ENCODE measurements at places on chromosomes 4 and X. TPM values are rescaled to one million over a fixed set of nuclear protein-coding genes. Genes with fewer than 3 reads are reported as not detected.

The DMP1 gene
- 0.09 TPM for total RNA-seq

The NEXMIF gene
- total RNA-seq = 1.5 TPM

The COL25A1 gene
- total RNA-seq = 4.9 TPM

The EGF gene
- 33.7 TPM for total RNA-seq

The DGAT2L6 gene
- not detected for total RNA-seq

The VCX gene
- total RNA-seq = 0.64 TPM

The ZFYVE28 gene
- total RNA-seq = 1.8 TPM

The MMRN1 gene
- total RNA-seq = not detected

The RHOXF2B gene
- not detected for total RNA-seq

The XAGE2 gene
- total RNA-seq = not detected

The MAGEB16 gene
- not detected for total RNA-seq

The CTSO gene
- total RNA-seq = 3.1 TPM

The ASIC5 gene
- total RNA-seq = not detected

The VCX3A gene
- 0.38 TPM for total RNA-seq

The FGF2 gene
- total RNA-seq = 10.6 TPM

DNA sequence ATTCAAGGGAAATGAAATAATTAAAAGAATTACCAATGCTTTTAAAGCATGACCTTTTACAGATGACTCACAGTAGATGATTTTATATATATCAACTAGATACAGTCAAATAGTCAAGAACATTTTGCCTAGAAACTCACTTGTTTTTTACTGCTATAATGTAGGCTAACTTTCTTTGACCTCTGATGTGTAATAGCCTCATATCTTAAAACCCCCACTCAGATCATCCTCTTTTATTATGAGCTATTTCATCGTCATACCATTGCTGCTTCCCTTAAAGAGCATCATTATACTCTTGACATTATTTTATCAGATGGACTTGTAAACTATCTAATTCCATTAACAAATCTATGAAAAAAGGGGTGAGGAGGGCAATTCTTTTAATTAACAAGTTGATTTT, 355.9 kb upstream of the AGA start:
- no peaks in the 10 kb centered on the region for H3K27me3 ChIP-seq
- no peaks in the 10 kb centered on the region for H3K36me3 ChIP-seq
- no peak overlapping the region for H3K27ac ChIP-seq
- peaks cover 9% of the 10 kb centered on the region for H3K4me1 ChIP-seq

DNA sequence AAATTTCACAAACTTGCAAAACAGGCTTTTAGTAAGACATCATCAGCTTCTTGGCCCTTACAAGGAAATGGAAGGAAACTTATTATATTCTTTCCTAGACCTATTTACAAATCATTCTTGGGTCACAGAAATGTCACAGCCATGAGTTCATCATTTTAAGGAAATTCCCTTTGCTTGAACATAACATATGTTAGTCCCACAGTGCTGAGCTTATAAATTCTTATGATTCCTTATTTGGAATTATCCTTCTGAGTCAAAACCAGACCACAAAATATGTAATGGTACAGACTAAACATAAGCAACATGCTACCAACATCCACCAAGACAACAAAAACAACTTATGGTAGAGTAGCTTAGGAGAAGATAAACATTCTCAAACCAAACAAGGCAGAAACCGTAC, 236.9 kb upstream of the CTSO start:
- H3K4me3 ChIP-seq = no peak overlapping the region
- no peak overlapping the region for H3K27ac ChIP-seq
- no peak for DNase-seq

DNA sequence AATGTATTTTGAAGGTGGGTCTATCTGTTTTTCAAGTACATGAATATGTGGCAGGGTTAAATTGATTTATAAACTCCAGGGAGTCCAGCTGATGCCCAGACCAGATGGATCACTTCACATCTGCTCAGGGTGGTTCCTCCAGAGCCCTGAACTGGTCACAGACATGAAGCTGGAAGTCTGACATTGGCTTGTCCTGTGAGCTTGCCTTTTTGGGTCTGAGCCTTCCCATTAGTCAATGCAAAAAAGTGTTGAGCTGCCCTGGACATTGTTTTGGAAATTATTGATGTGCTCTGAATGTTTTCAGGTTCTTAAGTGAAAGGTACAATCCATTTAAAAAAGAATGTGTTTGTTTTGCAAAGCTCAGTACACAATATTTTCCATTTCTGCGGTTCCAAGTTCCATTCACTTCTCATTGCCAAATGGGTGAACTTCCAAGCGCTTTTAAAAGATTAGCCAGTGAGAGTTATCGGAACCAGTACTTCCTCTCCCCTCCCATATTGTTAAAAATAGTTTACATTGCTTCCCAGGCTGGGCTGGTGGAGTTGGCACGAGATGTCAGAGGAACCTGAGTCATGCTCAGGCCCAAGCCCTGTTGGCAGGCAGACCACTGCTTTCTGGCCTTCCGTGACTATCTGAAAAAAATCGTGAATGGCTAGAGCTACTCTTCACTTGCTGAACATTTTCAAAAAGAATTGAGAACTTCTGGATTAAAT, 52.1 kb downstream of the PDGFRA start:
- no peak overlapping the region for H3K27ac ChIP-seq
- DNase-seq = no peak
- no peak overlapping the region for H3K4me3 ChIP-seq
- H3K27me3 ChIP-seq = no peaks in the 10 kb centered on the region

- peaks cover 29% of the 10 kb centered on the region for H3K36me3 ChIP-seq
- no peaks in the 10 kb centered on the region for H3K27me3 ChIP-seq
- H3K27ac ChIP-seq = no peak overlapping the region
- peak; percentile 60 for DNase-seq
These were observed 16.1 kb downstream of the RNF4 start for GRCh38 chr4:2484993-2485392.

DNA sequence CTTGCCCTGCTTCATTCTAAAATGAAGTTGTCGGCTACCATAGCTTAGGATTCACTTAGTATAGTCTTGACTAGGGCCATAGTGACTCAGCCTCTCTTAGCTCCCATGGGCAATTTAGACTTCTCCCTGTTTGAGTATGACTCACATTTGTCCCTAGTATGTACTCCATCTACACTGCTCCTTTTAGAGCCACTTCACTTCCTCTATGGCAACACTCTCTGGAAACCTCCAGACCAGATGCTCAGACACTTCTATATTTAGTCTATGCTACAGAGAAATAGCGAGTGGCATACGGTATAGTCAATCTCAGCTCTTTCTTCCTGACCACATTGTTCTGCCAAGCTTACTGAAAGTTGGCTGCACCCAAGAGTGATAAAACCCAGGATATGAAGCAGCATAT, 11.2 kb downstream of the MEPE start:
- no peak for DNase-seq
- H3K4me1 ChIP-seq = no peaks in the 10 kb centered on the region
- H3K27me3 ChIP-seq = no peaks in the 10 kb centered on the region
- H3K27ac ChIP-seq = no peak overlapping the region
- no peak overlapping the region for H3K4me3 ChIP-seq

- H3K27ac ChIP-seq = no peak overlapping the region
- no peak for DNase-seq
- no peaks in the 10 kb centered on the region for H3K27me3 ChIP-seq
- H3K4me1 ChIP-seq = no peaks in the 10 kb centered on the region
These were observed 79.2 kb upstream of the CLCN4 start for GRCh38 chrX:10077425-10078188.

DNA sequence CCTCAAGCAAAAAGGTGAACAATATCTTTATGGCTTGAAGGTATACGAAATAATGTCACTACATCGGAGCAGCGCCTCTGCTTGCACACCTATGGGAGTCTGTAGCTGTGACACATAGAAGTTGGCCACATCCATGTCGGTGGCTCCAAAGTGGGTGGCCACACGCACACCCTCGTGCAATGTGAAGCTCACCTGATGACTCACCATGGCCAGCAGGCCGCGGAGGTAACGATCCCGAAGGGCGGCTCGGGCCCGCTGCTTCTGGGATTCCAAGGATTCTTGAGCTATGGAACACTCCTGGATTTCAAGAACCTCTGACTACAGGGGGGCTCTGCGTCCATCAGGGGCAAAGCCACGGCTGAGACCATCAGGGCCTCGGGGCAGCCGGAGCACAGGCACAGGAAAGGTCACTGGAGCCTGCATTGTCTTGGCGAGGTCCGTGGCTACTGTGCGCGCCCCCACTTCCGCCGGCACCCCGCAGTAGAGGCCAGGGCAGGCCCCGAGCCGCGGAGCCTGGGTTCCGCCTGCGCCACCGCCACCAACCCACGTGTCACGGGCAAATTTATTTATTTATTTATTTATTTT, 25.2 kb downstream of the NYX start:
- no peak overlapping the region for H3K27ac ChIP-seq
- H3K4me1 ChIP-seq = no peaks in the 10 kb centered on the region
- no peaks in the 10 kb centered on the region for H3K27me3 ChIP-seq
- H3K4me3 ChIP-seq = no peak overlapping the region
- peak; percentile 71 for DNase-seq

DNA sequence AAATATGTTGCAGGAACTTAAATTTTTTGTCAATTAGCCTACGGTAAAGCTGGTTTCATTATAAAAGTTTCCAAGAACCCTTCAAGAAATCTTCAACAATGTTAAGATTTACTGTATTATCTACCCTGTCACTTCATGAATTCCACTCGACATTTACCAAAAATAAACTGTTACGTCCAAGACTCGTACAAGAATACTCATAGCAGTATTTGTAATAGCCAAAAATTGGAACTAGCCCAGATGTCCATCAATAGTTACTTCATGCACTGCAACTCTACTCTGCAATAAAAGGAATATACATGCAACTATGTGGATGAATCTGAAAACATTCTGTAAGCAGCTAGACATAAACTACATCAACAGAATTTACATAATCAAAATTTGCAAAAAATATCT, 13.4 kb downstream of the RBMX start:
- H3K27ac ChIP-seq = no peak overlapping the region
- H3K27me3 ChIP-seq = no peaks in the 10 kb centered on the region
- peaks cover 64% of the 10 kb centered on the region for H3K36me3 ChIP-seq
- H3K4me1 ChIP-seq = no peaks in the 10 kb centered on the region
- no peak for DNase-seq

DNA sequence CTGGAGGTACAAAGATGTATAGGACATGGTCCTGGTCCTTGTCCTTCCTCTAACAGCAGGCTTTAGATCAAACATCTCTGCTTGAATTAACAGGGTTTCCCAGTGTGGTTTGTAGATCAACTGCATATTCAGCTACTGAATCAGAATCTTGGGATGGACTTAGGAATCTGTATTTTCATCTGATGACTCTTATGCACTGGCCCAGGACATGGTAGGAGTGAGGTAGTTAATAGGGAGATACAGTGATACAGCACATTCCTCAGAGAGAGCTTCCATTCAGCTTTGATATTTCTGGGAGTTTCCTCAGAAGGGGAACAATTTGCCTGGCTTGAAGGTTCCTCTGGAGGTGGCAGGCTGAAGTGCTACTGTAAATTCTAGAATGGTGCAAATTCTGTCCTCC, 203.1 kb downstream of the LARP7 start:
- no peak for DNase-seq
- H3K4me1 ChIP-seq = no peaks in the 10 kb centered on the region
- H3K4me3 ChIP-seq = no peak overlapping the region
- H3K27ac ChIP-seq = no peak overlapping the region
- H3K27me3 ChIP-seq = no peaks in the 10 kb centered on the region

DNA sequence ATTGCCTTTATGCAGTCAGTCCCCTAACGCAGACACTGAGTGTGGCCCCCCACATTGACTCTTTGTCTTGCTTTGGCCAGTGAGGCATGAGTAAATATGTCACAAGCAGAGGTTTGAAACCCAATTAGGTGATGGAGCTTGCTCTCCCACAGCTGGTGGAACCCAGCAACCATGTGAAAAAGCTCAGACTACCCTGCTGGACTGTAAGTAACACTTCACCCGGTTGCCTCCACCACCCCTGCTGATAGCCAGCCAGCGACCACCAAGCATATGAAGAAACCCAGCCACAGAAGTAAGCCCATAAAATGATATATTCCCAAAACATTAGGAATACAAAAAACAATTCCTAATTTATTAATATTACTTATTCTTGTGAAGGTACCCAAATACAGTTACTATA, 21.6 kb upstream of the PDCL2 start:
- no peak overlapping the region for H3K27ac ChIP-seq
- no peaks in the 10 kb centered on the region for H3K4me1 ChIP-seq
- H3K27me3 ChIP-seq = no peaks in the 10 kb centered on the region
- no peak overlapping the region for H3K4me3 ChIP-seq
- H3K36me3 ChIP-seq = no peaks in the 10 kb centered on the region

- no peak overlapping the region for H3K27ac ChIP-seq
- H3K27me3 ChIP-seq = no peaks in the 10 kb centered on the region
- no peak for DNase-seq
- H3K36me3 ChIP-seq = no peaks in the 10 kb centered on the region
- H3K4me3 ChIP-seq = no peak overlapping the region
These were observed 225.2 kb upstream of the DKK2 start for GRCh38 chr4:107261241-107261874.

DNA sequence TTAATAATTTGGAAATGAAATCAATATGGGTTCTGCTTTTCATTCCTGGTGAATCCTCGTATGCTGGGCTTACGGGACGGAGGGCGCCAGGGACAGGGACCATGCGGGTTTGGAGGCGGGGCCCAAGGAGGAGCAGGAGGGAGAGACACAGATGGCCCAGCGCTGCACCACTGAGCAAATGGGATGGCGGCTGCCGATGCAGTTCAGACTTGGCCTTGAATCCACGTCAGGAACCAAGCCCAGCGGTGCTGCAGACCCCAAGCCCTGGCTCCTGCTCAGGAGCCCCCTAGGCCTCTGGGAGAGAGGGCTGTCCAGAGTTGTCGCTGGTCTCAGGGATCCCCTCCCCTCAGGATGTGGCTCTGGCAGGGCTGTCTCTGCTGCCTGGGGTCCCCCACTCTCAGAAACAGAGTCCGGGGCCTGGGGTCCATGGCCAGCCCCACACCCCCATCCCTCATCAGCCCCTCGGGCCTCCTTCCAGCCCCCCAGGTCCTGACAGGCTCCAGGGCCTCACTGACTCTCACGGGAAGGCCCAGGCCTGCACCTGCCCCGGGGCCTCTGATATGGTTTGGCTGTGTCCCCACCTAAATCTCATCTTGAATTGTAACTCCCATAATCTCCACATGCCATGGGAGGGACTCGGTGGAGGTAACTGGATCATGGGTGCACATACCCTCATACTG, 75.2 kb downstream of the FAM53A start:
- H3K27ac ChIP-seq = no peak overlapping the region
- H3K36me3 ChIP-seq = no peaks in the 10 kb centered on the region
- H3K4me3 ChIP-seq = no peak overlapping the region
- H3K27me3 ChIP-seq = no peaks in the 10 kb centered on the region

DNA sequence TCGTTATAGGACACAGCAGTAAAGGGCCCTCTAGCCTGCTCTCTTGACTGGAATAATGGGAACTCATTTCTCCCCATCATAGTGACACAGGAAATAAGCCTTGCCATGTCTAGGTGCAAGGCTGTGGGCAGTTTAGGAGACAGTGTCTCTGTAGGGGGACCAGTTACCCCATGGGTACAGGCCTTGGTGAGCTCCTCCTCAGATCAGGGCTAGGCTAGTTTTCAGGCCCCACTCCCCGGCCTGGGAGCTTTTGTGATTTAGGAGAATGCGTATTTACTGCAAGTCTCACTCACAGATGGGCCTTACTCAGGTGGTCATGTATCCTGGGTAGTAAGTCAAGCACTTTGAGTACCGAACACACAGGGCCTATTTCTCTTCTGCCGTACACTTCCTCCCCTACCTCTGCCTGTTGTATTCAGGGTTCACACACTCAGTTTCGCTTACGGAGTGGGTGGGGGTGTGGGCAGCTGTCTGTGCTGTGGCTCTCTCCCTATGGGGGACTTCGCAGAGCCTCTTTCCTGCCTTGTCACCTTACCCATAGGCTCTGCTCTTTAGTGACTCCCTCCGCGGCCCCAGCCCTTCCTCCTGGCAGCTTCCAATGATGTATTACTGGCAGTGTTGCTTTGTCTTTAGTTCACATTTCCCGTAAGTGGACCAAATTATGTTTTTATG, 34.2 kb downstream of the FAM193A start:
- H3K4me1 ChIP-seq = no peaks in the 10 kb centered on the region
- H3K27me3 ChIP-seq = no peaks in the 10 kb centered on the region
- no peak overlapping the region for H3K4me3 ChIP-seq
- H3K36me3 ChIP-seq = peaks cover 16% of the 10 kb centered on the region
- H3K27ac ChIP-seq = peak overlapping the region; percentile 36
- no peak for DNase-seq
